ENCODE measurements at places on chromosomes 4 and X.

DNA sequence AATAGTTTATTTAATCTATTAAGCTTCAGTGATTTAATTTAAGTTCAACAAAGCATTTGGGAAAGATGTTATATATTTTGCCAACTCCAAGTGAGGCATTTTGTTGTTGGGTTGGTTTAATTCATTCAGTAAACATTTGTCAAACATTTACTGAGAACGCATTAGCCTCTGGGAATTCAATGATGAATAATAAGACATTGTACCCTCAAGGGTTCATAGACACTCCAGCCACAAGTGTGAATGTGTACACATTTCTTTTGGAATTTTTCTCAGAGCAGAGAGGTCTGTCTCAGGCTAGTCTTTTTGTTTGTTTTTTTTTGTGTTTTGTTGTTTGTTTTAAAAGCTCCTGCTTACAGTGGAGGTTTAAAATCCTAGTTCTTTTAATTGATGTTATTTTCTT, 203.9 kb downstream of the SOWAHB start:
- DNase-seq, result no peak

DNA sequence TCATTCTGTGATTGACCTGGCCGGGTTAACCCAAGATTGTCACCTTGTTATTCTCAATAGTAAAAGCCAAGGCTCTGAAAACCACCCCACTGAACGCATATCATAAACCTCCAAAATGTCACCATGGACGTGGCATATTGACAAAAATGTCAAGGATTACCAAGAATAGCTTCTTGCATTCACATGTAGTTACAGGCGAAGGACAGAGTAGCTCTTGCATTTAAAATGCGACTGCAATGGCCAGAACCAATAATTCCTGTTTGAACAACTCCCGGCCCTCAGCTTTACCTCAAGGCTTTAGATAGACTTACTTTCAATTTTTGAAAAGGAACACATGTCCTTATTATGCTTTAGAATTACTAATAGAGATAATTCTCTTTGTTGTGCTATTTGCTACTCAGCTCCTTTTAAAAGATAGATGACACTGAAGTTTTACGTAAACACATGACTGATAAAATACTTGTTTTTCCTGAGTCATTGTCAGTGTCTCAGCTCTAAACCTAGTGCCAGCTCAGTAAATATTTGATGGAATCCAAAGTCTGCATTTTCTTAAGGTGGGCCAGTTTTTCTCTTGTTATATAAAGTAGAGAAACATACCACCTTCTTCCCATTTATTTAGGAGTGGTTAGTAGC, 66.3 kb downstream of the CLDN34 start:
- no peak for DNase-seq

DNA sequence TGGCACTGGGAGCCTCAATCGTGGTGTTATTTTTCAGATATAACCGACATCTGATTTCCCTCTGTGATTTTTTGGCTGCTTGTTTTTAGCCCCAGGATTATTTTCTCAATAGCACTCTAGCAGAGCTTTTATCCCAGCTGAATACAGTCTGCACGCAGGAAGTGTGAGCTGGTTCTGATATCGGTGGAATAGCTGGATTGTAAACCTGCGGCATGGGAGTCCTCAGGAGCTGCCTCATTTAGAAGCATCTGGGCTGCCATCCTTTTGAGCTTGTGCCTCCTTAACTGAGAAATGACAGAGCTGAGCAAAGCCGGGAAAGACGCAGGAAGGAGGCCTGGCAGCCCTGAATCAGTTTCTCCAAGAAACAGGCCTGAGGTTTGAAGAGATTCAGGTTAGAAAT, 28.4 kb upstream of the GRPEL1 start:
- no peak for DNase-seq

- no peak for DNase-seq
Observed at GRCh38 chr4:26474551-26474950, 15.7 kb downstream of the CCKAR start.

DNA sequence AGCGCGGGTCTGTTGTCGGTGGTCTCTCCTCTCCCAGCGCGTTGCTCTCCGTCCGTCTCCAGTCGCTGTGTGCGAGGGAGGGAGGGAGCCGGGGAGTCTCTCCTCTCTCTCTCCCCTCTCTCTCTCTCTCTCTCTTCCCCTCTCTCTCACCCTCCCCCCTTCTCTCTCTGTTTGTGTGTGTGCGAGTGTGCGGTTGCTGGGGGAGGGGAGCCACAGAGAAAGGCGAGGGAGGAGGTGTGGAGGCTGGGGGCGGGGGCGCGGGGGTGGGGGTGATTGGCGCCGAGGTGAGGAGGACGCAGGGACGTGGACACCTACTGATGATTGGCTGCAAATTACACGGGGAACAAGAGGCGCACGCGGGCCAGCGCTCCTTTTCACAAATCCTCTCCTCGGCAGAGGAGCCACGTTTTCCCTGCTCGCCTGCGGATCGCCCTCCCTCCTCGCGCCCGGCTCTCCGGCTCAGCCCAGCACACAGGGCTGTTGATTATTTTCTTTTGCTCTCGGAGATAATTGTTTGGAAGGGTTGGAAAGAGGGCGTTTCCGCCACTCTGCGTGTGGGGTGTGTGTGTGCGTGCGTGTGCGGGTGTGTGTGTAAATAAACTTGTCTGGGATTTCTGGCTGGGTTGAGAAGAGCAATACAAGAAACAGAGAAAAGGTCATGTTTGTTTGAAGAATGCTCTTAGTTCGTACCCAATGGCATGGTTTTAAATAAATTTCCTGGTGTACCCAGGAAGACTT, at the start of gene CXXC4:
Gene CXXC4 (minus strand): TSS at position 73 of the 738 bp plus-strand sequence. CDS start 3,092 bp downstream, outside the sequence.
- DNase-seq, result peak; percentile 76

DNA sequence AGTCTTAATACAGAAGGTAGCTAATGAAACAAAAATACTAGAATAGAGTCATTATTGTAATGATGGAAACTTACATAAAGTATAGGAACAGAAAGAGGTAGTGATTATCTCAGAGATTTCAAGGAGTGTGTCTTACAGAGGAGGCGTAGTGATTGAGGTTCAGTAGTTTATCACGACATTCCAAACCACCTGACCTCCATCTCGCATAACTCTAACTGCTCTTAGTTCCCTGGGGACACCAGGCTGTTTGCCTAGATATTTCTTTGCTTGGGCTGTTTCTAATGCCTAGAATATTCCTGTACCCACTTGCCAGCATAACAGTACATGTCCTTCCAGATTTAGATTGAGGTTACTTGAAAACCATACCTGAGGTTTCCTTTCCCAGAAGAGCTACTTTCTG, 29.1 kb downstream of the STAG2 start:
- DNase-seq, result no peak

DNA sequence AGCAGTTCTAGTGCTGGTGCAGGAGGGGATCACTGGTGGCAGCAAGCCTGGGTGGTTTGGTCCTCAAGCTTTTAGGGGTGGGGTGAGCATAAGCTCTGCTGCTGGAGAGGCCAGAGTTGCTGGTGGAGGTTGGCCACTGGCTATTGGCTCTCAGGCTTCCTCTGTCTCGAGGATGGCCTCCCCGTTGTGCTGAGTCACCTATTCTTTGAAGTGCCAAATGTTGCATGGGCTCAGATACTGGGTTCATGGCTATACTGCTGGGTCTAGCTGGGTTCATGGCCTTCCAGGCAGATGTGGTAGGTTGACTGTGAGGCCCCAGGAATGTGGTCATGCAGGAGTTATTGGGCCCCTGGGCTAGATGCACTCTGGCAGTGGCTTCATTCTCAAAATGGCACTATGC, 466.3 kb downstream of the NAF1 start:
- no peak for DNase-seq

- DNase-seq, result no peak
Observed at GRCh38 chrX:147739196-147739595, 172.5 kb upstream of the FMR1 start.

- DNase-seq, result no peak
Observed at GRCh38 chrX:129823522-129823921, 20.2 kb downstream of the ZDHHC9 start.

GRCh38 chr4:105909787-105910281, 14.6 kb downstream of the NPNT start:
- no peak for DNase-seq

DNA sequence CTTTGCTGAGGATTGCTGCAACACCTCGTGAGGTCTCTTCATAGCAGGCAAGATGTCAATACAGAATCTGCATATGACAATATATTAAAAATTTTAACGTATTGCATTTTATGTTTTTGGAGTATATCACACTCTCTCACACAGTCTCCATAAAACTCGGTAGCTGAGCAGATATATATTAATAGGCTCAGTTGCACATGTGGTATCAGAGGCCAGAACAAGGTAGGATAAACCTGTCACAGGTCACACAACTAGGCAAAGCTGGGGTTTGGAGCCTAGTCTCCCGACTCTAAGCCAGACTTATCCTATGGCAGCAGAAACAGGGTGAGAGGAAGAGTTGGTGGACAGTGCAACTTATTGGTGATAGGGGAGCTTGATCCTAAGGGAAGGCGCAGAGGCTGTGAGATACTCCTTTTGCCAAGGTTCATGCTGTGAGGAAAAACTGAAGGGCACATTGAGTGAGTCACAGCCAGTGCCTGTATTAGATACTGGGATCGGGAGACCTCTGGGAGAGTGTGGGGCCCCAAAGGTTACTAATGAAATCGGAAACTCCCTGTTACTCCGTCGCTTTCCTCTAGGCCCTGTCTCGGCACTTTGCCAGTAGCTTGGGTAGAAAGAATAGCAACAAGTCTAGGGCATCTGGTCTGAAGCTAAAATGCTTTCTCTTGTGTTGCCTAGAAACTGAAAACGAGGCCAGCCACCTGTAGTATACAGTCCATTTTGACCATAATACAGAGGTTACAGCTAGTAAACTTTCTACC, 195.7 kb downstream of the ARHGAP10 start:
- DNase-seq, result no peak

DNA sequence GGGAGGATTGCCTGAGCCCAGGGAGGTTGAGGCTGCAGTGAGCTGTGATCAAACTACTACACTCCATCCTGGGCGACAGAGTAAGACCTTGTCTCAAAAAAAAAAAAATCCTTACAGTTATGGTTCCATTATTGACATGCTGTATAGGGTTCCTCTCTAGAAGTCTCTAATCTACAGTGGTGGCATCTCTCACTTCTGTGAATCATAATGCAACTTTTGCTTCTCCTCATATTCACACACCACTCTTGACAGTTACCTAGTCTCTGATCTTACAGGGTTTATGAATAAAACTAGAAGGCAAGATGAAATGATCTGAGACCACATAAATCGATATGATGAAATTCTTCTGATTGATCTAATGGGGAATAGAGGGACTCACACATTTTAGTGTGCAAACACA, 40.6 kb downstream of the DOCK11 start:
- DNase-seq, result no peak

GRCh38 chr4:53478671-53479456, 101.4 kb downstream of the FIP1L1 start:
- no peak for DNase-seq
